ENCODE measurements at places on chromosomes 4 and X.

DNA sequence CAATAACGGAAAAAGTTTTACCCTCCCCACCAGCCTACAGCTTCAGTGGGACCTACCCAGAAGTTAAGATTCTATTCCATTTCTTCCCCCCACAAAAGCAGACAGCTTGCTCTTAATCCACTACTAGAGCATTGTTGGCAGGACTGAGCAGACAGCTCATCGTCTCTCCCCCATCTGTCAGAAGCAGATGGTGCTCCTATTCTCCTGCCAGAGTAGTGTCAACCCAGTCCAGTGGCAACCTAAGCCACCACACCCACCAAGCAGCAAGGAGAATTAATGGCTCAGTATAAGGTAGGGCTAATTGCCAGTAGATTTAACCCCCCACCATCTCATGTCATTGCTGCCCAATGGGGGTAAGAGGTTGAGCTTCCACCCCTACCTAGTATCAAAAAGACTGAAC, 62.0 kb downstream of the AWAT2 start:
- DNase-seq = no peak

DNA sequence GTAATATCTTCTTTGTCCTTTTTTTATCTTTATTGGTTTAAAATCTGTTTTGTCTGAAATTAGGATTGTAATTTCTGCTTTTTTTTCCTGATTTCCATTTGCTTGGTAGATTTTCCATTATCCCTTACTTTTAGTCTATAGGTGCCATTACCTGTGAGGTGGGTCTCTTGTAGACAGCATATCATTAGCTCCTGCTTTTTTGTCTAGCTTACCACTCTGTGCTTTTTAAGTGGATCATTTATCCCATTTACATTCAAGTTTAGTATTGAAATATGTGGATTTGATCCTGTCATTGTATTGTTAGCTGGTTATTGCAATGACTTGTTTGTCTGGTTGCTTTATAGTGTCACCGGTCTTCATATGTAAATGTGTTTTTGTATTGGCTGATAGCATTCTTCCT, 958.6 kb upstream of the SLIT2 start:
- DNase-seq = no peak

DNA sequence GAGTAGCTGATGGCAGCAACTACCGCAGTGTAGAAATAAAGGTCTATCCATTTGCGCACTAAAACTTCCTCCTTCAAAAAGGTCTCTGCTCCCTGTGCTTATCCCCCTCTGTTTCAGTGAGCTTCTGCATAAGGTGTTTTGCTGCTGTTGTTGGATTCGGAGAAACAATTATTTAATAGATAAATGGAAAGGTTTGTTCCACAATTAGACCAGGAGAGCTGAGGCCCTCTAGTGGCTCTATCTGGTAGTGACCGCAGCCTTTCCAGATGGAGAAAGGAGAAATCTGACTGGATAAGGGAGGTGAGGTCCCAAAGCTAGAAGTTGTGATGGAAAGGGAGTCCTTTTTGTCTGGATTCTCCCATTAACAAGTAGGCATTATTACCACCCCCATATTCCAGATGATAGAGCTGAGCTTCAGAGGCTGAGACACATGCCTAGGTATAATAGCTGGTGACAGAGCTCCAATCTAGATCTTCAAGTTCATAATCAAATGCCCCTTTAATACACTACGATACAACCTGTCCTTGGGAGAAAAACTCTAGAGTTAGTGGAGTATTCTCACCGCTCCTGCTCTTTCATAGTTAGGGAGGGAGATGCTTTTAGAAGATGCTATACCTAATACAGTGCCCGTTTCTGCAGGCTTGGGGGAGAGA, 5.1 kb upstream of the GABRQ start:
- peak; percentile 16 for DNase-seq

DNA sequence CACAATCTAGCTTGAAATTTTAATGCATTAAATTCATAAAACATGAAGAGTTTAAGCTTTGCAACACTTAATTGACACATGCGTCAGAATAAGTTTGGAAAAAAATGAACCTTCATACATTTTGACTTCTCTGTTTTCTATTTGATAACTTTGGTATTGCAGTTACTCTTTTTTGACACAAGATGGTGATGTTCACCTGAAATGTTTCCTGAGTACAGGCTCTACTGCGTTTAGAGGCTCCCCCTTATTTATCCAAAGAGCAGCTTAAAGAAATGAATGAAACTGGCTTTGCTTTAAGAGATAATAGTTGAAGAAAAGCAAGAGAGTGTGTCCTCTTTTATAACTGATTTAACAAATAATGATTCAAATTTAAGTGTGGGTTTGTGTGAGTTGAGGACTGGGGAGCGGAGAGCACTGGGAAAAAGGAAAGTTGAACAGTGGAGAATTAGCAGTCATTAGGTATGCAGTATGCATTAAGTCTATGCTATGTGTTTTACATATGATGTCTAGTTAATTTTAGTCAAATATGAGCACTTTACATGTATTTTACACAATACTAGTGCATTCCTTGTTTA, 180.6 kb upstream of the NUDT6 start:
- DNase-seq = peak; percentile 29

DNA sequence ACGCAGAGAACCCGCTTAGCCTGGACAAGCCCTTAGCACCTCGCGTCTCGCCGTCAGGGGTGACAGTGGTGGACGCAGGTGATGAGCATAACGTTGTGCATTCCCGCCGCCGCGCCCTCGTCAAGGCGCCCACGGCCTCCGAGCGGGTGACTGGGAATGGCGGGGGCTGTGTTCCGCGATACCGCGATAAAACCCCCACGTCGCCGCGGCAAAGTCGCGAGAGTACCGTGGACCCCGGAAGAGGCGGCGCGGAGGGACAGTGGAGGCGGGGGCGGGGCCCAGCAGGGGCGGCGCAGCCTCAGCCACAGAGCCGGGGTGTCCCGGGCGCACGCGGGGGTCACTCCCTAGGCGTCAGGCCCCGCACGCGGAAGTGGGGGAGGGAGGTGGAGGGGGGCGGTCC, 53.8 kb downstream of the ZFYVE28 start:
- peak; percentile 12 for DNase-seq

DNA sequence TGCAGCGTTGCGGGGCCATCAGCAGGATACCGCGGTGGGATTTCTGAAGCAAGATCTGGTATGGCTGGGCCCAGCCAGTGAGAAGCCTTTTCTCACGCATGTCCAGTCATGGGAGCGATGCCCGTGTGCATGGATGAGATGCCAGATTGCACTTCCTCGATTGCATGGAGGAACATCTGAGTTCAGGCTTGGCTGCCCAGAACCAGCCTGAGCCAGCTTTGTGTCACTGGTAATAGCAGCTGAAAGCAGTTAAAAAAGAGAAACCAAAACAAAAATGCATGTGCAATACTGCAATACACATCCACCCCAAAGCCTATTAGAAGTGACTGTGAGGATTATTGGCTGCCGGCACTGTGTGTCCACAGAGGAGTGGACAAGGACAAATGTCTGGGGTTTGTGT, 59.3 kb downstream of the PSAPL1 start:
- no peak for DNase-seq

DNA sequence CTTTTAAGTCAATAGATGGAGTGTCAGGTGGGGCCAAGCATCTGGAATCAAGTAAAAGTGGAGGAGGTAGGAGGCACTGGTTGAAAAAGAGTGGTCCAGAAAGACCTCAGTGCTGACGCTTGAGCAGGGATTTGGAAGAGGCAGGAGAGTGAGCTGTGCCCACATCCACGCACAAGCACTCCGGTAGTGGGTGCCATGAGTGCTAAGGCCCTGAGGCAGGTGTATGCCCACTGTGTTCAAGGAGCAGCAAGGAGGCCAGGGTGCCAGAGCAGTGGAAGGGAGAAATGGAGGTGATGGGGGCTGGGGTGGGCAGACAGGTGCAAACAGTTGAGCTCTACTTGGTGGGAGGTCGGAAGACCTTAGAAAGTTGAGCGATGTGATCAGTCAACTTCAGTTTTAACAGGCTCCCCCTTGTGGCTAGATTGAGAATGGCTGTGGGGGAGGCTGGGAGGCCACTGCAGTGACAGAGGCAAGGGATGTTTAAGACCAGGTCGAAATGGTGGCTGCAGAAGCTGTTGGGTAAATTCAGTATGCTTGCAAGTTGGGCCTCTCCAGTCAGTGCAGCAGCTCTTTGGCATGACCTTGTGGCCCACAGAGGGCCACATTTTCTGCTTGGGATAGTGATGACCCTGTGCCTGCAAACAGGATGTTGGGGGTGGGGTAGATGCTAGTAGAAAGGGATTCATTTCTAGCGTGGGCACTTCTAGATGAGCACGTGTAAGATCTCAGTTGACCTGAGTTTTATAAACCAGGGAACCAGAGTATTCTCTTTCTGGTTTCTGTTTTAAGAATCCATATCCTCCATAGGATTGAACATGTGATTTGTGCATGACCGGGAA, 12.7 kb downstream of the TKTL1 start:
- no peak for DNase-seq

- DNase-seq = peak; percentile 14
These were observed 19.5 kb upstream of the SYTL5 start for GRCh38 chrX:37986893-37987292.

GRCh38 chr4:20185103-20185502, 66.6 kb upstream of the SLIT2 start:
- no peak for DNase-seq

GRCh38 chr4:139229534-139230039, 50.4 kb downstream of the MGARP start:
- DNase-seq = no peak

- DNase-seq = no peak
These were observed 251.4 kb downstream of the DTHD1 start for GRCh38 chr4:36532670-36533379.

DNA sequence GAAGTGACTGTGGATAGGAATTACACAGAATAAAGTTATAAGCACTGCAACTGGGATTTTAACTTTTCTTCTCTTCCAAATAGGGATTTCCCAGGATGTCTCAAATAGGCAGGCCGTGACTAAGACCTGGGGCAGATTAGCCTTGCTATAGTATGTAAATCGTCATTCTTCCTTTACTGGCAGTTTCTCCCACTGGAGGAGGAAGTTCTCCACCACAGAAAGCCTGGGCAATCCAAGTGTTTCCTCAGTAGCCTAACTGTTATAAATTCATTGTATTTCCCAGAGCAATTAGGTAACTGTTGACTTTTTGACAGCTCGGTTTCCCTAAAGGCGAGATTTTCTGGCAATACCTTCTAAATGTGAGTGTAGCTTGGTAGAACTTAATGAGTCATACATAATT, at the start of gene TNIP3:
TNIP3 (minus strand) TSS at position 31 of the 400 bp plus-strand sequence. CDS start 196 bp downstream, outside the sequence.
- no peak for DNase-seq

GRCh38 chrX:130110379-130111219, at the start of gene ELF4:
ELF4 (minus strand) TSS chrX:130110497; CDS start chrX:130081330, 29,167 bp downstream.
- no peak for DNase-seq

- no peak for DNase-seq
These were observed 255.6 kb upstream of the JADE1 start for GRCh38 chr4:128553686-128554515.

DNA sequence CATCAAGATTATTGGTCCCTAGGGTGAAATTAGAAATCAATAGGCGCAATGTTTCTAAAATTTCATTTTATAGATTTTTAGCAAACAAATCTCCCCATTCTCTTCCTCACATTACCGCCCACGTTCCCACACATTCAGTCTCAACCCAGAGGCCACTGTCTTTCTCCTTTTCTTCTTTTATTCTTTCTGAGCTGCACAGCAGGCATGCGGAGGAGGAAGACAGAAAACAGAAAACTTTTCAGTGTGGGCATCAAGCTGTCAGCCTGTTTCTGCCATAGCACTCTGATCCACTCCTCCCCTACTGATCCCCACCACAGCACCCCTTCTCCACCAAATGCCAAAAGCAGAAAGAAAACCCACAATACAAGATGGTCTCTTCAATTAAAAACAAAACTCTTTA, 94.8 kb upstream of the ADAMTS3 start:
- DNase-seq = no peak

- DNase-seq = peak; percentile 67
These were observed 156.6 kb upstream of the SCML1 start for GRCh38 chrX:17580539-17581152.

DNA sequence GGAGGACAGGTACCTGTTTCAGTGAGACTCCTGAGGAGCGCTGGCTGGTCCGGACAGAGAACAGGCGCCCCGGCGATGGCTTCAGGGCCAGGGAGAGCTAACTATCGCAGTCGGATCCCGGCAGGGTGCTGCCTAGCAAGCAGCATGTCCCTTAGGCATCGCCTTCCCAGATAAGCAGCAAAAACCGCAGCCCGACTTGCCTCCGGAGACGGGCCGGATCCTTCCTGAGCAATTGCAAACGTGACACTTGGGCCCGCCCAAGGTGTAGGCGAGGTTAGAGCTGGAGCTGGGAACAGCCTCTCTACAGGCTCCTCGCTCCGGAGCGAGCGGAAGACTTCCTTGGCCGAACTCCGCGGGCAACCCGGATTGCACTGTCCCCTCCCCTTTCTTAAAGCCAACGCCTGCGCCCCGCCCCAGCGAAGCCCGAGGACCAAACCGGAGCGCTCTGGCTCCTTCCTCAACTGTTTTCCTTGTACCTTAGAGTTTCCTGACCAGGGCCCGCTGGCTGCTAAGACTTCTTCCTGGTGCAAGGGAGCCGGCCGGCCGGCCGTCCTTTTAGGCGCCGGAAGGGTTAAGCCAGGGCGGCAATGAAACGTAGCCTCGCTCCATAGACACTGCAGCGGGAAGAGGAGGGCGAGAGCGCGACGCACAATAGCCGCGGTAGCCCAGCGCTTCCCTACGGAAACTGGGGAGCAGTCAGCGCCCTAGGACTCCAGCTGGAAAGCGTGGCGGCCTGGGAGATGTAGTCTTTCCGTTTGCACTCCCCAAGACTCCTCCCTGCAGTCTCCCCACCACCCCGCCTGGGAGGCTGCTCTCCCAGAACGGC, at the start of gene OPHN1:
OPHN1 (minus strand) TSS at position 341 of the 826 bp plus-strand sequence. CDS start 475 bp downstream, outside the sequence.
- DNase-seq = peak; percentile 36

DNA sequence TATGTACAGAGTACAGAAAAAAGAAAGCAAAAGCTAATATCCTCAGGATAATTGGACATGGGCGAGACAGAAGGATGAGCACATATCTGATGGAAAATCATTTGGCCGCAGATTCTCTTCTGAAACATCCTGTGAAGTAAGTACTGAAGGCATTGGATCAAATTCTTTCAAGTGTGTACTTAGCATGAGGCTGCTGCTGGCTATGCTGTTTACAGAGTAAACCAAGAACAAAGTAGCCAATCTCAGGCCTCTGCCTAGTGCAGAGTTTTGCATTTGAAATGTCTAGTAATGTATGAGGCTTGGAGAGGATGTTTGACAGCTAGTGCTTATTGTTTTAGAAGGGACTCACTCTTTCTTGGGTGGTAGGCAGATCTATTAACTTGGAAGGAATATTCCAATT, 128.5 kb downstream of the MAGEC2 start:
- DNase-seq = no peak

GRCh38 chrX:41381685-41382084, 47.7 kb downstream of the DDX3X start:
- peak; percentile 25 for DNase-seq

GRCh38 chr4:47721485-47721884, 116.4 kb downstream of the CORIN start:
- no peak for DNase-seq

DNA sequence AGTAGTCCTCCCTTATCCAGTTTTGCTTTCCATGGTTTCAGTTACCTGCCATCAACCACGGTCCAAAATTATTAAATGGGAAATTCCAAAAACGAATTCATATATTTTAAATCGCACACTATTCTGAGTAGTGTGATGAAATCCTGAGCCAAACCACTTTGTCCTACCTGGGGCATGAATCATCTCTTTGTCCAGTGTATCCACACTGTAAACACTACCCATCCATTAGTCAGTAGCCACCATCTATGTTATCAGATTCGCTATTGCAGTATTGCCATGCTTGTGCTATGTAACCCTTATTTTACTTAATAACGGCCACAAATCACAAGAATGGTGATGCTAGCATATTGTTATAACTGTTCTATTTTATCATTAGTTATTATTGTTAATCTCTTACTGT, 704.6 kb downstream of the SMARCA1 start:
- DNase-seq = no peak

Measured in fibroblast of skin of left quadriceps (primary cell).